AG04450 (cell line): ENCODE measurements at places on chromosomes 4 and X. TPM values are rescaled to one million over a fixed set of nuclear protein-coding genes. Genes with fewer than 3 reads are reported as not detected.

- no peak for DNase-seq
Observed at GRCh38 chr4:87014284-87014782, 79.5 kb downstream of the AFF1 start.

- no peak for DNase-seq
Observed at GRCh38 chr4:21795091-21795490, 153.5 kb downstream of the KCNIP4 start.

- no peak for DNase-seq
Observed at GRCh38 chr4:133597251-133597650, 448.2 kb downstream of the PCDH10 start.

- no peak for DNase-seq
Observed at GRCh38 chrX:141733371-141733770, 34.8 kb upstream of the SPANXD start.

DNA sequence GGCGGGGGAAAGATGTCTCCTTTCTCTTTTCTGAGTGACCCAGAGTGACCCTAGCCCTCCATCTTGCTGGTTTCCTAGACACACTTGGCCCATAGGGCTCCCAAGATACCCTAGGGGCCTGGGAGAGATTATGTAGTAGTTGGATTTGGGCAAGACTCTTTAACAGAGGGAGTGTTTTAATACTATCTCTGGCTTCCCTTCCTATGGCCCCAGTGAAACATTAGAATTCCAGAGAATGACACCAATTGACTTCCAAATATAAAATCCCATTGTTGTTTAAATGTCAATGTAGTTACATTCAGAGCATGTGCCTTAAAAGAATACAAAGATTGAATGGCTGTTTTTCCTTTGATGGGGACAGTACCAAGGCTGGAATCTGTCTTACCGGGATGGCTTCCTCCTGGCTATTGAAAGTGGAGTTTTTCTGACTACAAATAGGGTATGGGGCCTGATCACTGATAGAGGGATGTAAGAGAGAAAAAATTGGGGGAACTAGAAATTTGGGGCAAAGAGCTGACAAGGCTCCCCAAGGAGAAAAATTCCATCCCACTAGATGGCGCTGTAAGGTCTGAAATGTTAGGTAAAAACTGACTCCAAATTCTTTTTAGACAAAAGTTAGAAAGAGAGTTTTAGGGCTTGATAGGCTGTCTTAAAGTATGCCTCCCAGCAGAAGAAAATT, 10.7 kb downstream of the TENT5D start:
- no peak for DNase-seq

GRCh38 chr4:177236886-177237285, 72.8 kb upstream of the NEIL3 start:
- DNase-seq, result no peak

GRCh38 chr4:70863099-70863790, 23.6 kb upstream of the GRSF1 start:
- DNase-seq, result no peak

GRCh38 chr4:122584519-122584918, 36.3 kb downstream of the IL21 start:
- peak; percentile 33 for DNase-seq

- no peak for DNase-seq
Observed at GRCh38 chrX:20421275-20421674, 154.6 kb upstream of the RPS6KA3 start.

- no peak for DNase-seq
Observed at GRCh38 chrX:72479324-72480274, 93.0 kb downstream of the HDAC8 start.

DNA sequence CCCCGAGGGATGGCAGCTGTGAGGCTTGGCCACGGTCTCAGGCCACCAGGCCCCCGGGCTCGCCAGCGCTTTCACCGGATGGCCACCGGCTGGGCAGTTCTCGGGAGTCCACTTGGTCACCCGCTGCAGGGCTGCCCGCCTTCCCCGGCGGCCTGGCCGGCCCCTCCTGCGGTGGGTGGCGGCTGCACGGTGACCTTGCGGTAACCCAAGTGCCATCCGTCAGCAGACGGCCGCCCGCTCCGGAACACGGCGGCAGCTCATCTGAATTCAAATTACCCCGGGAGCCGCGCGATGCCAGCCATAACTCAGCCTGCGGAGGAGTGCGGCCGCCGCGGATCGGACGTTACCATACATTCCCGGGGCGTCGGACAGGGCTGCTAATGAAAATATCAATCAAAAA, 60.7 kb downstream of the FAM53A start:
- DNase-seq, result no peak

- no peak for DNase-seq
Observed at GRCh38 chr4:1029529-1029928, 18.1 kb downstream of the FGFRL1 start.

DNA sequence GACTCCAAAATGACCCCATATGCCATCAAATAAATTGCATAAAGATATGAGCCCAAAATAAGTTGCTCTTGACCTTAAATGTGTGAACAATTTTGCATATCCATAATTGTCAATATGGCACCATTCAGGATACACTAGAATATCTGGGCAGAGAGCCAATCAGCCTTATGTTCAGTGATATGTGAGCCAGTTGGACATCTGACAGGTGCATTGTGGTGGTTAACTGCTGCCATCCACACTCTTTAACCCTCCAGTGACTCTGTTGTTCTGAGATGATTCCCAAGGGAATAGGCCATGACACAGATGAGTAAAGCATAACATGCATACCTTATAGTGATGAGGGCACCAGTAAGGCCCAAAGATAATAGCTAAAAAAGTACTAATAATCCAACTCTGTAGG, 500.1 kb downstream of the PCDH18 start:
- DNase-seq, result no peak

- no peak for DNase-seq
Observed at GRCh38 chr4:112910109-112910736, 139.2 kb upstream of the ANK2 start.

- no peak for DNase-seq
Observed at GRCh38 chr4:7663075-7663541, 228.4 kb upstream of the PSAPL1 start.

DNA sequence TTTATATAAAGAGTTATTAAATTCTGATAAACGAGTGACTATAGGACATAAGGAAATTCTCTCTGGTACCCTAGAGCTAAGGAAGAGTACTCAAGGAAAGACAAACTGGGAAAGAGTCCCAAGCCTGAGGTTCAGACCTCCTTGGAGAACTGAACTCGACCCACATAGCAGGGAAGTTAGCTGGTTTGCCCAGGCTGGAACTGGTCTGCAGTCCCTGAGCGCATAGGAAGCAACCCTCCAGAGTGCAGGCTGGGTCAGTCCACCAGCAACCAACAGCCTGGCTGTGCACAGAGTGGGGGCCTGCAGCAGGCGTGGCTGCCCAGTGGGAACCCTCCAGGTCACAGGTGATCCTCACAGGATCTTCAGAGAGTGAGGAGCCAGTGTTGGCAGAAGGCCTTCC, 114.1 kb downstream of the SOWAHB start:
- no peak for DNase-seq

DNA sequence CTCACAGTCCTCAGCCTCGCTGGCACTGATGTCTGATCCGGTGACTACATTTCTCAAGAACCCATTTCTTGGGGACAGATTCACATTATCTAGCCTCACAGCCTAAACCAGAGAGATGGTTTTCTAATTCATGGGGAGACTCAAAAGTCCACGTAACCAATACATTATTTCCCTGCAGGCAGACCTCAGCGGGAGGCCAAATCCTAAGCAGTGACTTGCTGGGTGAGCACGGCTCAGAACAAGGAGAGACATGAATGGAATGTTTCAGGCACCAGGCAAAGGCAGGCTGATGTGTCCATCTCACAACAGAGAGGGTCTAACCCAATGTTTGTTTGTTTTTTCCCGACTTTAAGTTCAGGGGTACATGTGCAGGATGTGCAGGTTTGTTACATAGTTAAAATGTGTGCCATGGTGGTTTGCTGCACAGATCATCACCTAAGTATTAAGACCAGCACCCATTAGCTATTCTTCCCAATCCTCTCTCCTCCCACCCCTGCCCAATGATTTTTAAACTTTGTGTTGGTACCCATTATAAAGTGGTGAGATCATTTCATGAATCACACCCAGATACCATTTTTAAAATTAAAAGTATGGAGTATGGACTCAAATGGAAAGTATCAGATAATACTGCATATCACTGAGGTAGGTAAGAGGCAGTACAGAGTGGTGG, 53.3 kb downstream of the SCD5 start:
- DNase-seq, result no peak

GRCh38 chr4:78155616-78156105, 98.5 kb downstream of the FRAS1 start:
- DNase-seq, result no peak

GRCh38 chrX:74680391-74680790, 66.0 kb upstream of the RLIM start:
- DNase-seq, result no peak

DNA sequence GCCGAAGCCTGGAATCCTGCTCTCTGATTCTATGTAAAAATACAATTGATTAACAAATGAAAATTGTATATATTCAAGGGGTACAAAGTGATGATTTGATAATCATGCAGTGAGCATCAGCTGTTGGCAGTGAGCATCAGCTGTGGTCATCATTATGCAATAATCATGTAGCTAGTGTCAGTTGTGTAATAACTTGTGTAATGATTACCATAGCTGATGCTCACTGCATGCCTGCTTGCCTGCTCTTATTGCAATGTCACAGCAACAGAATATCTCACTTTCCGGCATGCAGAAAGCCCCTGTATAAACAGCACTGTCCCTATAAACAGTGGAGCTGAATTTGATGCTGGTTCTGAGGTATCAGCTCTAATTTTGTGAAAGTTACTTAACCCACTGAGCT, 46.8 kb downstream of the SULT1B1 start:
- no peak for DNase-seq

- DNase-seq, result no peak
Observed at GRCh38 chr4:881709-882108, 50.4 kb downstream of the GAK start.

- DNase-seq, result no peak
Observed at GRCh38 chr4:184451726-184452125, 22.6 kb downstream of the IRF2 start.

GRCh38 chr4:53706422-53707032, 115.2 kb upstream of the LNX1 start:
- DNase-seq, result no peak

GRCh38 chr4:36966756-36967460, 277.6 kb upstream of the NWD2 start:
- no peak for DNase-seq

DNA sequence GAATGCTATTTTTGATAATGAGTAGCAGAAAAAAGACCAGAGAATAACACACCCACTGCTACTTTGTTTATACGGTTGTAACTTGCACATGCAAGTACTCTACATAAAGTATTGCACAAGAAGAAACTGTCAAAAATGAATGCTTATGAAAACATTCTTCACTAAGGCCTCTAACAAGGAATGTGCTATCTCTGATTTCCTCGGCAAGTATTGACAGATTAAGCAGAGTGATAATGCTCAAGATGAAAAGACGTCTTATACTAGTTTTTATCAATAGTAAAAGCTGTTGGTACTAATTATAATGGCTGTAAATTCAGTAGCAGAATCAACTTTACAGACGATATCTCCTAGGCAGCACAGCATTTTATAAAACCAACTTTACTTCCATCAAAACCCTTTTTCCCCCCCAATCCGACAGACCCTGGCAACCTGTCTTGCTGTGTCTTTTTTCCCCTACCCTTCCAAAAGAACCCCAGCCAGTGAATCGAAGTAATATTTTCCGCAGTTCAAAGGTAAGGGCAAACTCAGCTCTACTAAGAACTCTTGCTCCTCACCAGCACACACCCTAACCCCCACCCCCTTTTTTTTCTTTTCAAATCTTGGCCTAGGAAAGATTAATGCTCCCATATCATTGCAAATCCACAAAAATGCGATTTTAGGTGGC, 1.5 kb downstream of the FRYL start:
- no peak for DNase-seq

GRCh38 chr4:90946945-90947344, 819.8 kb downstream of the CCSER1 start:
- no peak for DNase-seq

DNA sequence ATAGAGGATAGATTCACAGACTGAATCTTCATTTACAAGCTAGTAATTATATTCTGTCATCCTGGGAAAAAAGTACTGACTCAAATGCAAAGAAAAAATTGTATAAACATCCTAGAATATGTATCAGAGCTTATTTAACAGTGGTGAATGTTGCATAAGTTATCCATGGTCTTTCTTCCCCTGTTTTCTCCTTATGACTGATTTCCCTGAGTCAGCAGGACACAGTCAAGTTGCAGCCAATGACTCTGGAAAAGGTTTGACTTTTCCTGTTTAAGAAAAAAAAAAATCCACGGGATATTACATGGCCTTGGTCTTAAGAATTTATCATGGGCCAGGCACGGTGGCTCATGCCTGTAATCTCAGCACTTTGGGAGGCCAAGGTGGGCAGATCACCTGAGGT, 36.5 kb downstream of the INPP4B start:
- DNase-seq, result no peak

DNA sequence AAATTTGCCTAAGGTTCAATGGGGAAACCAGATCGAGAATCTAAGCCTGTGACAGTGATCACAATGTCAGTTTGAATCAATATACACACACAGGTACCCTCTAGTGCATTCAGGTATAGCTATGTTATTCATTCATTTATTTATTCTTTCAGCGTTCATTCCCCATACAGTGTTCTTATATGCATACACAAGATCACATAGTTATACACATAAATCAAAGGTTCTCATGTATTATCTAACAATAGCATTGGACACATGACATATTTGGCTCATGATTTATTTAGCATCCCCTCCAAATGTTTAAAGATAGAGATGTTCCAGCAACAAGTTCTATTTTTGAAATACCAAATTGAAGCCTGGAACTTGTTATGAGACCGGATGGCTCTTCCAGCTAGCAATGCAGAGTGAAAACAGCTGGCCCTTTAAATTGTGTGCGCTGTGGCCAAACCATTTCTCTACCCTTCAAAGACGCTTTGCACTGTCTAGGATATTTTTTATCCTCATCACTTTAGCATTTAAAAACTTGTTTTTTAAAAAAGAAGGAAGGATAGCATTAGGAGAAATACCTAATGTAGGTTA, 131.0 kb downstream of the ATXN3L start:
- DNase-seq, result no peak

DNA sequence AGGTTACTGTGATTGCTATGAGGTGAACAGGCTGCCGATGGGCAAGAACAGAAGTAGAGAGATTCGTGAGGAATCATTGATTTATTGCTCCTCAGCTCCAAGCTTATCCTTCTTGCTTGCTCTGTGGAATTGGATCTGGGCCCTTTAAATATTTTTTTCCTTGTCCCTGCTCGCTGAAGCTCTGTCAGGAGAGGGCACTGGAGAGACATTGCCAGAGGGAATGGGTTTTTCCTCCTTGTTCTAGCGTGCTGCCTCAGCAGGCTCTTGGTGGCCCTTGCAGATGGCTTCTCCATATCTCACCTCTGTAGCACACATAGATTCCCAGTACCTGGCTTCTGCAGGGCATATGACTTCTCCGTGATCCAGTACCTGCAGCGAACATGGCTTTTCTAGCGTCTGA, 67.4 kb downstream of the CNGA2 start:
- DNase-seq, result no peak

Gene KLF8
- 0.04 and 0.05 TPM in 2 replicates for polyA plus RNA-seq

Gene PIM2
- polyA plus RNA-seq, result 3.8 TPM in 2 replicates

Gene PPP1R3F
- polyA plus RNA-seq, result 1.1 and 2.4 TPM in 2 replicates

Gene SH3RF1
- polyA plus RNA-seq, result 10.4 and 11.0 TPM in 2 replicates

Gene ADRA2C
- polyA plus RNA-seq, result not detected in 2 replicates

Gene RHOXF2B
- polyA plus RNA-seq, result not detected in 2 replicates

Gene GPR143
- 0.05 and 0.10 TPM in 2 replicates for polyA plus RNA-seq

Gene INTU
- 7.8 and 11.1 TPM in 2 replicates for polyA plus RNA-seq

Gene NSUN7
- polyA plus RNA-seq, result 0.11 and 0.12 TPM in 2 replicates

Gene PAGE2
- not detected in 2 replicates for polyA plus RNA-seq

Gene CCKAR
- 0.10 and 0.27 TPM in 2 replicates for polyA plus RNA-seq

Gene TMEM47
- 62.1 and 92.3 TPM in 2 replicates for polyA plus RNA-seq

Gene TNIP3
- 0.43 and 0.51 TPM in 2 replicates for polyA plus RNA-seq

Gene DSPP
- polyA plus RNA-seq, result not detected in 2 replicates

Gene GAGE2A
- not detected in 2 replicates for polyA plus RNA-seq

Gene SLC6A14
- polyA plus RNA-seq, result not detected in 2 replicates
